ENCODE measurements at places on chromosomes 7 and 10.

GRCh38 chr7:137669706-137670105 lies 177.1 kb downstream of the DGKI start:
- H3K27ac ChIP-seq, result no peak overlapping the region
- peaks cover 18% of the 10 kb centered on the region for H3K27me3 ChIP-seq
- H3K36me3 ChIP-seq, result no peaks in the 10 kb centered on the region
- H3K4me1 ChIP-seq, result no peaks in the 10 kb centered on the region
- no peak for DNase-seq

- DNase-seq, result peak; percentile 73
- H3K36me3 ChIP-seq, result no peaks in the 10 kb centered on the region
- H3K4me1 ChIP-seq, result peaks cover 18% of the 10 kb centered on the region
Measured at GRCh38 chr10:129971381-129972144, 7.5 kb upstream of the EBF3 start.

GRCh38 chr10:129958148-129958628 lies 5.9 kb downstream of the EBF3 start:
- H3K4me3 ChIP-seq, result peak overlapping the region; percentile 51
- H3K36me3 ChIP-seq, result peaks cover 3% of the 10 kb centered on the region
- peaks cover 90% of the 10 kb centered on the region for H3K27me3 ChIP-seq
- H3K27ac ChIP-seq, result no peak overlapping the region
- DNase-seq, result no peak
- H3K4me1 ChIP-seq, result peaks cover 22% of the 10 kb centered on the region

DNA sequence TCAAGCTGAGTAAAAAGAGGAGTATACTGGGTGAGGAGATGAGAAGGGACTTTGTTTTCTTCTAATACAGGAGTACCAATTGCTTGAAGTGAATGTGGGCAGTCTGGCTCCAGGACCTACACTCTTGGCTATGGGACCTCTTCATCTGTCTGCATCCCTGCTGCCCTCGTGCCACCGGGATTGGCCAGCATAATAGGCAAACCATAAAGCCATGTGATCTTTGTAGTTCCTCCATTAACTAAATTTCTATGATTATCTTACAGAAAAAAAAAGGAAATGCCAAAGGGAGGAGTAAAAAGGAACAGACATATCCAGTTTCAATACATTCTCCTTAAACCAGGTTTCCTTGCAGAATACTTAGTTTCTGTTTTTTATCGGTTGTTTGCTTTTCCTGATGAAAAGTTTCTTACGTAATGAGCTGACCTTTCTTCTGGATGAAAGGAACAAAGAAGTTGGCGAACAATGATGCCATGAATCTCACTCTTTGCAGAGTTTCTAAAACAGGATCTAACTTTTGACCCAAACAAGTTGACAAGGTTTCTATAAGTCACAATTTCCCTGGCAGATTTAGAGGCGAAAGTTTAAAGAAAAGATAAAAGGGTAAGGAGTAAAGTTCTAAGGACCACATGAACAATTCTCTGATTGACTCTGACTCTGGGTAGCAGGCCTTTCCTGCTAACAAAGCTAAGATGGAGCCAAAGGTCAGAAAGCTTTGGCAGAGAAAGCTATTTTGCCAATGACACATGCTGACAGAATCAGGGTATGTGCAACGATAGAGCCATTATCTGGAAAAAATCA lies 54.1 kb downstream of the LAMB1 start:
- no peak overlapping the region for H3K4me3 ChIP-seq
- DNase-seq, result no peak

GRCh38 chr10:67239864-67240497 lies 314.1 kb downstream of the LRRTM3 start:
- H3K27me3 ChIP-seq, result no peaks in the 10 kb centered on the region
- no peak overlapping the region for H3K27ac ChIP-seq
- no peak overlapping the region for H3K4me3 ChIP-seq

DNA sequence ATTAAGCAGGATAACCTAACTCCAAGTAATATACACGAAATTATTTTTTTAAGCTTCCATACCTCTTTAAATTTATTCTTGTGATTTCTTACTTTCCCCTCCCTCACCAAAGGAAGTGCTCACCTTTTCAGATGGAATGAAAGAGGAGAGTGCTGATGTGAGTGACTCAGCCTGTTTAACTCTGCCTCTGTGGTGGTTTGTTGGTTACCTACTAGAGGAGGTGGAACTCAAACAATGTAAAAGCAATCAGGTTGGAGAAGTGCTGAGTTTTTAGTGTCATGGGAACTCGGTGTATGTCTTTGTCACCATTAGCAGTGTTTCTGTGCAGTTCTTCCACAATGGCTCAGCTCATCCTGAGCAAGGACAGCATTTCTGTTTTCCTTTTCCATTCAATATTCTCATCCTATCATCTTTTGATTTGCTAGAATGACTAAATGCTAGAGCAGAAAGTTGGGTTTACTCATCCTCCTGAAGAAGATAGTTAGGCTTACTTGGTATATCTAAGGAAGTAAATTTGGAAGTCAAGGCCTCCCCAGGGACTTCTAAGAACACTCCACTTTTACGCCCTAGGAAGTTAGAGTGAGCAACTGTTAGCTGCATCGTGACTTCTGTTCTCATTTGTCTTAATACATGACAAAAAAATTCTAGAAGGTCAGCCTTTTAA lies 6.0 kb downstream of the ADD3 start:
- H3K4me3 ChIP-seq, result peak overlapping the region; percentile 18
- DNase-seq, result no peak
- H3K27me3 ChIP-seq, result no peaks in the 10 kb centered on the region
- peaks cover 81% of the 10 kb centered on the region for H3K4me1 ChIP-seq

- peak within 1 kb of the TSS; percentile 99 for H3K27ac ChIP-seq
- H3K27me3 ChIP-seq, result no peaks in the 10 kb centered on the region
- H3K4me1 ChIP-seq, result peaks cover 49% of the 10 kb centered on the region
- H3K4me3 ChIP-seq, result peak within 1 kb of the TSS; percentile 99
Measured at GRCh38 chr10:112373912-112374338, at the start of gene ACSL5. TSS of gene ACSL5 (plus strand) at chr10:112374116. CDS start at chr10:112394947, 20,831 bp downstream.

GRCh38 chr10:60209874-60210570 lies 179.7 kb downstream of the ANK3 start:
- no peak overlapping the region for H3K27ac ChIP-seq
- peaks cover 8% of the 10 kb centered on the region for H3K27me3 ChIP-seq
- H3K4me1 ChIP-seq, result peaks cover 2% of the 10 kb centered on the region
- no peak overlapping the region for H3K4me3 ChIP-seq
- H3K36me3 ChIP-seq, result no peaks in the 10 kb centered on the region
- DNase-seq, result no peak

DNA sequence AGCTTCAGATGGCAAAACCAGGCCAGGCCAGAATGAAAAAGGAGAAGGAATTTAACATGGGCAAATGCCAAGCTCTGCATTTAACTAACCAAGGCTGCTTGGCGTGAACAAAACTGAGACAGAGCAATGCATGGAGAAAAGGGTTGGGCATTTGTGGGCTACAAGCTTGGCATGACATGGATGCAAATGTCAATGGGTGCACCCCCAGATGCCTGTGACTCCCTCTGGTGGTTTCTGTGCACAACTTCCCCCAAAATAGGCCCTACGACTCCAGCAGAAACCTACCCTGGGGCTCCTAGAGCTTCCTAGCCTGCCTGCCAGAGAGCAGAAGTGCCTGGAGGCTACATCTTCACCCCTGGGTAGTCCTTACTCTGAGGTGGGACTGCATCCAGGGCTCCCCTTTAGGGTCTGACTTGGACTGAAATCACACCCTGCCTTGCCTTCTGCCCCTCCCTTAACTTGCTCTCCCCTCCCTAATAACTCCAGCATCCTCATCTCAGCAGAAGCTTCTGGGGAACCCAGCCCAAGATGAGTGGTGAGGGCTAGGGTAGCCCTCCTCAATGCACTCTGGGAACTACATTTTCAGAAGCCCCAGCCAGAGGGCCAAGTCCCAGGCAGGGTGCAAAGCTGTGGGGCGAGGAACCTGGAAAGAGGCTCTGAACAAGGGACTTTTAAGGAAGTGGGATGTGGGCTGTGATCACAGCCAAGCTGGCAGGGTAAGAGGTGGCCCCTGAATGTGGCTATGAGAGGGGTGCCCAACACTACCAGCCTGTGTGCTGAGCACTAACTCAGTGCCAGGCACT lies 11.3 kb downstream of the GPRIN2 start:
- H3K4me1 ChIP-seq, result peaks cover 2% of the 10 kb centered on the region
- peaks cover 29% of the 10 kb centered on the region for H3K27me3 ChIP-seq

DNA sequence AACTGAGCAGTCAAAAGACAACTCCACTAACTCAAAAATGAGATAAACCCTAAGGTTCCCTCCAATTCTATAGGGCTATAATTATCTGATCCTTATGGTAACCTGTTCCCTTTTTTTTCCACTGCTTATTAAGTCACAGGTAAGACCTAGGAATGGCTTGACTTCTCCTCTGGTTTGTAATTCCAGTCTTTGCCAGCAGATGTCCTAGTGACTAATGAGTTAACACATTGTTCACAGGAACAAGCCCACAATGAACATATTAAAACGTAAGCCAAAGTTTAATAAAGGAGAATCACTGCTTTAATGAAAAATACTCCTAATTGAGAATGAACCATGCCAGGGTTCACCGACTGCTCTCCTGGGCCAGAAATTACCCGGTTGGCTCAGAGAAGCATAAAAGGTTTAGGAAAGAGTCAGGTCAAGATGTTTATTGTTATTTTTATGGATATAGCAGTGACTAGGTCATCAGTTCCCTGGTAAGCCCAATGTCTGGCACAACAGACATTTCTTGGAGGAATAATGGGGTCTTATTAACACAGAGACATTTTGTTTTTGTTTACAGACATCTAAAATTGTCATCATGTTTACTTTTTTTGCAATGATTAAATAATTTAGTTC lies 120.1 kb downstream of the ELAPOR2 start:
- no peaks in the 10 kb centered on the region for H3K36me3 ChIP-seq
- H3K4me3 ChIP-seq, result no peak overlapping the region
- peak; percentile 13 for DNase-seq
- peaks cover 3% of the 10 kb centered on the region for H3K27me3 ChIP-seq
- no peak overlapping the region for H3K27ac ChIP-seq

DNA sequence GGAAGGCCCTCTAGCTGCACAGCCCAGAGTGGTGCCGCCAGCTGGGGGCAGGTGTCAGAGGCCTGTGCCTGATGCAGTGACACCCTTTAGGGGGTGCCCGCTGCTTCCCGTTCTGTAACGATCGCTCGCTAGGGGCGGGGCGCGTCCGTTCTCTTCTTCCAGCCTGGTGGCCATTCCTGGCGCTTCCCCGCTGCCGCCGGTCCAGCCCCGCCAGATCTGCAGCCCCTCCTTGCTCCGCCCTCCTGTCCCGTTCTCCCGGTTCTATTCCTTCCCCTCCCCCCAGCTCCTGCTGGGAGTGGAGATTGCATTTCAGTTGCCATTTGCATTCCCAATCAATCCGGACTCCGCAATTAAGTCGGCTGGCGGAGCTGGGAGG lies 39.2 kb downstream of the AGAP3 start:
- no peaks in the 10 kb centered on the region for H3K4me1 ChIP-seq
- no peaks in the 10 kb centered on the region for H3K27me3 ChIP-seq
- no peak overlapping the region for H3K4me3 ChIP-seq
- H3K27ac ChIP-seq, result no peak overlapping the region

DNA sequence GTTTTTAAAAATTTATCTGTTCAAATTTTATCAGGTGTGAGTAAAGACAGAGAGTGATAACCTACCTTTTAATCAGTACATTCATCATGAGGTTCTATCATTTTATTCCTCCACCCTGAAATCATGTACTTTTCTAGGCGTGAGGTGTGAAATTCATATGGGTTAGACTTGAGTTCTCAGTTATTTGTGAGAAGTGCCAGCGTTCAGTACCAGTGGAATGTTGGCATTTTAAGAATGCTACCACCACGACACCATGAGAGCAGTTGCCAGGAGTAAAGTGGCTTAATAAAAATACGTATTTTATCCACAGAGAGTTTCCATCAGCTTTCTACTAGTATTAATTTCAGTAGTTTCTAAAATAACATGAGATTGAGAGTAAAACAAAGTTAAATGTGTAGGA lies 104.1 kb upstream of the FERD3L start:
- H3K4me1 ChIP-seq, result no peaks in the 10 kb centered on the region
- no peak overlapping the region for H3K27ac ChIP-seq
- DNase-seq, result no peak
- H3K4me3 ChIP-seq, result no peak overlapping the region

DNA sequence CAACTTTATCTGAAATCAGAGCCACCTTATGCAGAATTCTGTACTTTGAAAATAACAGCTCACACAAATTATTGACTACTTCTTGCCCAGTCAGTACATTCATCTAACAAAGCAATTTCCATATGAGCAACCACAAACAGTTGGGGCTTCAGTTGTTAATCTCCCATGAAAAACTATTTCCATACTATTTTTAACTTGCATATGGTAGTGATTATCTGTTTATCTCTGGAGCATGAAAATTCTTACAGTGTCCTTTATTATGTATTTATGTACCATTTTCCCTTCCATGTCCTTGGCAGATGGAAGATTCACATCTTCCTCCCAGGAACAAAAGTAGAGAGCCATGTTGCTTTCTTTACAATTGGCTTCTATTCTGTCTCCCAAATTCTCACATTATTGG lies 285.7 kb downstream of the CRPPA start:
- no peaks in the 10 kb centered on the region for H3K27me3 ChIP-seq
- H3K4me3 ChIP-seq, result no peak overlapping the region
- H3K27ac ChIP-seq, result no peak overlapping the region
- no peak for DNase-seq

- H3K27ac ChIP-seq, result peak overlapping the region; percentile 80
- DNase-seq, result peak; percentile 50
- H3K4me1 ChIP-seq, result peaks cover 39% of the 10 kb centered on the region
- no peaks in the 10 kb centered on the region for H3K27me3 ChIP-seq
- peak overlapping the region; percentile 16 for H3K4me3 ChIP-seq
Measured at GRCh38 chr7:2299131-2299829, 15.0 kb downstream of the SNX8 start.

DNA sequence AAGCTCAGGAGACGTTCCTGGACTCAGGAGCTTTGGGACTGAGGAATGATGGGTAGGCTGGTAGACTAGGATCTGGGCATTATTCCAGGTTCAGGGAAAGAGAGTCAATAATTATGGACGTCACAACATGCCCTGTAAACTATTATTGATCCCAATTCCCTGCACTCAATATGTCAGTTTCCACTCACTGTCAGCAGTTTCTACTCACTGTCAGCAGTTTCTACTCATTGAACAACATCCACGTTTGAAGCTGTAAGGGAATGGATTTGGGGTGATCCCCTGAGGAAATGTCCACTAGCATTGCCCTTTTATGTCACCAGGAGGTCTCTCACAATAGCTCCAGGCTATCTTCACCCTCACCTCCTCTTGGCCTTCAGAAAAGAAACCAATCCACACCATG lies 1268.6 kb downstream of the TYW1 start:
- H3K27ac ChIP-seq, result no peak overlapping the region
- DNase-seq, result no peak
- H3K4me3 ChIP-seq, result no peak overlapping the region
- no peaks in the 10 kb centered on the region for H3K4me1 ChIP-seq
- H3K27me3 ChIP-seq, result no peaks in the 10 kb centered on the region

DNA sequence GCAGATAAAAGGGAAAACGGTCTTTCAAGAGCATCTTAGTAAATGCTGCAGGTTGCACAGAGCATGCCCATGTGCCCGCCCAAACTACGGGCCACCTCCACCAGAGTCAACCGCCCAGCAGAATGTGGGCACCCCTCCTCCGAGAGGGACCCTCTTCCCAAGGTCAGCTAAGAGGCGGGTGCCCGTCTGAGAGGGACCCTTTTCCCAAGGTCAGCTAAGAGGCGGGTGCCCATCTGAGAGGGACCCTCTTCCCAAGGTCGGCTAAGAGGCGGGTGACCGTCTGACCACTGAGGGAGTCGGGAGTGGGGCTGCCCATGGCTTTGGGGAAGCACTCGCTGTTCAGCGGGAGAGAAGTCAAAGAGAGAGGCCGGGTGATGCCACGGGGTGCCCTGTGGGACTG lies 113.1 kb downstream of the PTPRN2 start:
- no peak for DNase-seq
- H3K4me1 ChIP-seq, result peaks cover 3% of the 10 kb centered on the region
- no peak overlapping the region for H3K27ac ChIP-seq
- H3K4me3 ChIP-seq, result no peak overlapping the region
- H3K27me3 ChIP-seq, result peaks cover 13% of the 10 kb centered on the region

Measured in activated naive CD8-positive, alpha-beta T cell treated with anti-CD3 and anti-CD28 coated beads for 36 hours (primary cell).